ENCODE measurements at places on chromosomes 7 and 10.

DNA sequence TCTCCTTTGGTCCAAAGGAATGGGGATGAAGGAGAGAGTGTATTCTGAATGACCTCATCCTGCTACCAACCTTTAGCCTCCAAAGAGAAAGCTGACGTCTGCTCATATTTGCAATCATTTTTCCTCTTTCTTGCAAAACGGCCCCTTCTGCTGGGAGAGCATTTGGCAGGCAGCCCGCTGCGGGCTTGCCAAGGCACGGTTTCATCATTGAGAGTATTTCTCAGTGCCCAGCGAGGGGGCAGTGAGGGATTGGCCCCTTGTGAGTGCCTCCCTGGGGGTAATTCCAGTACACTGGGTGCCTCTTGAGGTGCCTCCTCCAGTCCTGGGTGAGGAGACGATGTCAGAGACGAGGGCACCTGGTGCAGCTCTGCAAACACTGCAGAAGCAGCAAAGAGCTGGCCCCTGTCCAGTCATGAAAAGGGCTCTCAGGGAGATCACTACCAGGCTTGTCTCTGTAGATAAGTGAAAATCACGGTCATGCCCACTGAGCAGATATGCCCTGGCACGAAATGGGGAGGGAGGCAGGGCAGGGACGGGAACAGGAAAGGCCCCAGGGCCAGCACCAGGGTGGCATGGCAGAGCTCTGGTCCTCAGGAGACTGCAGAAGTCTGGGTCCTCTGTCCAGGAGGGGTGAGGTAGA, 48.7 kb upstream of the SHH start:
- DNase-seq, result no peak

GRCh38 chr7:142602183-142602582, 147.1 kb upstream of the PRSS1 start:
- no peak for DNase-seq

DNA sequence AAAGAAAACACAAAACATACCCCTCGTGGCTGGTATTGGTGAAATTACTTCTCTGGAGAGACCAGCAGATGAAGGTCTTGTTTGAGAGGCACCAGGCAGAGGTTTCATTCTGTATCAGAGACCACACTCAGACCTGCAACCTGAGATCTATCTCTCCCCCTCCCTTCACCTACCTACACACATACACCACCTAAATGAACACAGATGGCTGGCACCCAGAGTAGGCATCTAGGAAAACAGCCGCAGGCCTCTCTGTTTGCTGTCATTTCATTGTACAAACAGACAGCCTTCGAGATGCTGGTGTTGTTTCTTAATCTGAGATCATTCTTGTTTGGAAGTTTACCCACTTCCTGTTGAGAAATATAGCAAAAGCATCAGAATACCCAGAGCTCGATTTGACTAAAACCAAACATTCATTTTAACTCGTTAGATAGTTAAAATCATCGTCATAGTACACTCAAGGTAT, 173.9 kb upstream of the SLC25A13 start:
- DNase-seq, result no peak

GRCh38 chr7:142548978-142549377, 200.3 kb upstream of the PRSS1 start:
- DNase-seq, result no peak

DNA sequence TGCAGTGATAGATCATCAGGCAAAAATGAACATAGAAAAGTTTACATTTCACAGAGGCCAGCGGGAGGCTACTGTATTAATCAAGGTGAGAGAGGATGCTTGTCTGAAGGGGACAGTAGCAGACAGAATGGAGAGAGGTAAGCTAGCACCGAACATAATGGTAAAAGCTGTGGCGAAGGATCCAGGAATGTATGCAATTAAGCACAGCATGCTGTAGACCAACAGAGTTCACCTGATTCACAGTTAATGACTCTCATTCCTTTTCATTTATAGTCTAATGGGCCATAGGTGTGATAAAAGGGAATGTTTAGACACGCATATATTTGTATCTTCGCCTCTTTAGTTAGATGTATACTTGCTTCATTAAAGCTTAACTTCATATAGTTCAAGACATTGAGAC, 150.9 kb upstream of the MBL2 start:
- no peak for DNase-seq

DNA sequence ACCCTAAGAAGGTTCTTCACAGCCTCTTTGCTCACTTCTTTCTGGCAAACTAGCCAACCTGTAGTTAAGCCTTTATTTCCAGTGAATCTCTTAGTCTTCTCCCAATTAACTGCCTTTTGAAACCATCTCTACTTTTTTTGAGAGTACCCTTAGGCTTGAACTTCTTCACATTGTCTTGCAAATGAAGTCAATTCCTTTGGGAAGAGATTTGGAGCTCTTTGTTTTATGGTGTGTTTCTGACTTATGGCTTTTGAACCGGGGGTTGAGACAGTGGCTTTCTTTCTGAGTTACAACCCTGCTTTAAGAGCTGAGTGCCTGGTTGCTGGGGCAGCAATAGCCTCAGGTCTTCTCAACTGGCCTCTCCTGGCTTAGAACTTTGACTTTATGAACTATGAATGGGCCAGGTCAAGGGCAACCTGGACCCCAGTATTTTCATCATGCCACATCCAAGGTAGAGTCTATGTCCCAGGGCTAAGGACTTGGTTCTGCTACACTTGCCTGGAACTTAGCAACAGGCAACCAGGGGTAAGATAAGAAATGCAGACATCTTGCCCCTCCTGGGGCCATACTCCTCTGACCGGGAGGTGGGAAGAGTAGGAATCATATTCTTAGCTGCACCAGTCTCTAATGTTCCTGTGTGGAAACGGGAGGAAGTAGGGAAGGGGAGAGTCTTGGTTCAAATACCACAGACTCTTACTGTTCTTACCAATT, 53.0 kb downstream of the SP4 start:
- no peak for DNase-seq

- peak; percentile 55 for DNase-seq
These were observed 45.1 kb downstream of the DPY19L1 start for GRCh38 chr7:34991938-34992840.

- no peak for DNase-seq
These were observed 676.4 kb upstream of the ANKRD30A start for GRCh38 chr10:36448760-36449691.

DNA sequence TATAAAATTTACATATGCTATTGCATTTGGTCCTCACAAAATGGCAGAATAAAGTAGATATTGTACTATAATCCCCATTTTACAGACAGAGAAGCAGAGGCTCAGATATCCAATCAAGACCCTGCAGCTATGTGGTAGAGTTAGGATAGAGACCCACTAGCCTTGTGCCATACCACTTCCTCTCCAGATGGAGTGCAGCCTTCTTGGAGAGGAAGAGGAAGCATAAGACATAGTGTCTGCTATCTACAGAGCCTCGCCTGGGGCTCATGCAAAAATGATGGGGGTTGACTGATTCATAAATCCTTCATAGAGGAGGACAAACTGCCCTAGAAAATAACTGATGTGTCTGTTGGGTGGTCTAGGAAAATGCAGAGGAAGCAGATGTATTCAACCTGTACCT, 447.3 kb downstream of the KCNMA1 start:
- no peak for DNase-seq

DNA sequence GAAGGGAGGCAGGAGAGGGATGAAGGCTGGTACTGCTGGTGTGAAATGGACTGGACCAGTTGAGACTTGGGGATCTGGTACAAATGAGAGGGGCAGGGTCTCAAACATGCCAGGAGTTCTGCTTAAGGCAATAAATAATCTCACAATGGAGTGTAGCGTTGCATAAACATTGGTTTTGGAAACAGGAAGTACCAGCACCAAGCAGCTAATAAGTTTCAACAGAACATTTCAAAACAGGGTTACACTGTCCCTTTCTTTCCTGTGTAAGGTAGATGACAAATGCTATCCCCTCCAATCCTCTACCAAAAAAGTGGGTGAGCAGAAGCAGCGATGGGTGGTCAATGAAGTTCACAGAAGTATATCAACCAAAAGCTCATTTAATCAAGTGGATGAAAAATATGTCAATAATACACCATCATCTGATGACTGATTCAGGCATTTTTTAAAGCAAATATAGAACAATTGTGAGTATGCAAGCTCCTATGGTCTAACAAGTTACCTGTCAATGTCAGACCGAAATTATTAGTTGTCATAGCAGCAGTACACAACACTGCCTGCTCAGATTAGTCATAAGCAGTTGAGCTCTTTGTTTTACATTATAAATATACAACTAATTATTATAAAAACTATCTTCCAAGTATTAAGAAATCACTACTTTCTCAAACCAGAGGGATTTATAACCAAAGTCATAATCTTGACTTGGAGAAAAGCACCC, 220.0 kb downstream of the FAM107B start:
- DNase-seq, result no peak

DNA sequence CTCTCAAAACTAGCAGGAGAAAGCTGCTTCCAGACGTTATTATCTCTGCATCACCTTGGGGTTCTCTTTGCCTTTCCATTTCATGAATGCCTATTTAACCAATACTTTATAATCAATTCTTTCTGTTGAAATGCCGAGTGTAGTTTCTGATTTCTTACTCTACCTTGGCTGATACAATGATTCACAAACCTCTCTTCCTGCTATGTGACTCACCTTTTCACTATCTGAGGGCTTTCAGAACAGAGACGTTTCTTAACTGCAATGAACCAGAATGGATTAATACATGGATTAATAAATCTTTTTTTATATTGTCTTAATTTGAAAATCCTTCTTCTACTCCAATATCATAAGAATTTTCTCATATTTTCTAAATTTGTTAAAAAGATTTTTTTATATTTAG, 46.4 kb upstream of the ZNF746 start:
- no peak for DNase-seq

DNA sequence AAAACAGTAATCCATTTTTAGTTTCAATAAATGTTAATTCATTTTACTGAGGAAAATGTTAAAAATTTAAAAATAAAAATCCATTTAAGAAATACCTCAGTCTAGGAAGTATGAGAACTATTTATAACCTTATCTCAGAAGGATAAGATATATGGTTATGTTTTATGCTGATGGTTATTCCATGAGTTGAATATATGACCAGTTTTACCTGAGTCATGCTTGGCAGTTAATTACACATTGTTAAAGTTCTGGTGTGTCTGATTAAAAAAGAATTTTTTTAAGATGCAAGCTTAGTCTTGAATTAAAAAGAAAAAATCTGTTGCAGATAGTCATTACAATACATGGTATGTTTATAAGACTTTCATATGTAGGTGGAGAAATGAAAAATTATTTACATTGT, 191.7 kb downstream of the ARL4A start:
- no peak for DNase-seq

DNA sequence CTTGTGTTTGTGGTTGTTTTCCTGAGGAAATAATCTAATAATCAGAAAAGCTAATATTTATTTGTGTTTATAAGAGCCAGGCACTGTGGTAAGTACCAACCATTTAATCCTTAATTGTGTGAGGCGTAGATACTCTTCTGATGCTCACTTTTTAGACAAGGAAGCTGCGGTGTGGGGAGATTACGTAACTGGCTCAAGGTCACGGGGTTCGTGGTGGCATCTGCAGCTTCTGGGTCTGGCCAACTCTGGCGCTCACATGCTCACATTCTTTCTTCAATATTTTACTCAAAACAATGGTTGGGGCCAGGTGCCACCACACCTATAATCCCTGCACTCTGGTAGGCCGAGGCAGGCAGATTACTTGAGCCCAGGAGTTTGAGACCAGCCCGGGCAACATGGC, 77.6 kb downstream of the RALA start:
- no peak for DNase-seq

GRCh38 chr10:79149662-79150443, 81.1 kb downstream of the ZMIZ1 start:
- peak; percentile 56 for DNase-seq

GRCh38 chr10:36943544-36943943, 181.9 kb upstream of the ANKRD30A start:
- DNase-seq, result no peak

- DNase-seq, result no peak
These were observed 43.5 kb upstream of the TRIM8 start for GRCh38 chr10:102600816-102601215.

DNA sequence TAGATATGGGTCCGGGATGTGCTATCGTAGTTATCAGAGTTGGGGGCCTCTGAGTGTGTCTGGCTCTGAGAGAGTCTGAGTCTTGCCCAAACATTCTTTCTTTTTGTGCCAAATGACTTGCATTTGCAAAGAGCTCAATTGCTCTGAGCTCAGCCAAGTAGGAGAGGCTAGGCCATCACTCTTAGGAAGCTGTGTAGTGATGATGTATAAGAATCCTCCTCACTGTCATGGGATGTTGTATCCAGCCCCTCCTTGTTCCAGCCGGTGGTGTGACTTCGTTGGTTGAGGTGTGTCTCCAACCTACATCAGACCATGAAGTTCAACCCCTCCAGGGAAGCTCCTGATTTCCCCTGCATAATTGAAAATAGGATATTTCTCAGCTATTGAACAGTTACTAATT, 97.5 kb upstream of the NPS start:
- DNase-seq, result no peak

GRCh38 chr10:3425261-3425660, 252.7 kb upstream of the PITRM1 start:
- no peak for DNase-seq

DNA sequence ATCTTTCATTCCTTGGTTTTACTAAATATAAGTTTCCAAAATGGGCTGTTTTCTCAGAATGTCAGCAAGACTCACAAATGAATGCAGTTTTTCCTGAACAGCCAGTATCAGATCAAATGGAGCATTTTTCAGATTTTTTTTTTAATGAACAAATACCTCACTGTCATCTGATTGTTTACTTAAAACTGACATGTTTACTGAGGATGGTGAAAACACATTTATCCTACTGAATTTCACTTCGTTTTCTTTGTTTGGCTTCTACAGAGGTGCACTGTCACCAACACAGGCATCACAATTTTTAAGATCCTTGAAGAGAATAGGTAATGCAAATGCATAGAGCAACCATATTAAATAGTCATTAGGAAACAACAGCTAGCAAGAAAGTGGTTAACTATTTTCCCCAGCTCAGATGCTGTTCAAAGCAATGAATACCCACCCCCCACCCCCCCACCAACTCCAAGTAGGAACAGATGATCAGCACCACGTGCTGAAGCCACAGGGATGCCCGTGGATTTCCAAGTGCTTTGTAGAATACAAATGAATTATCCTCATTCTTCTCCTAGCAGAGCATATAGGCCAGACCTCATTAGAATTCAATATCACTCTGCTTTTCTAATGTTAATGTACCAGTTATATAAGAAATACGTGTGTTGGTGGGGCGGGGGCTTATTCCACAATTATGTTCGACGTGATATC, 205.9 kb downstream of the SKAP2 start:
- DNase-seq, result no peak

DNA sequence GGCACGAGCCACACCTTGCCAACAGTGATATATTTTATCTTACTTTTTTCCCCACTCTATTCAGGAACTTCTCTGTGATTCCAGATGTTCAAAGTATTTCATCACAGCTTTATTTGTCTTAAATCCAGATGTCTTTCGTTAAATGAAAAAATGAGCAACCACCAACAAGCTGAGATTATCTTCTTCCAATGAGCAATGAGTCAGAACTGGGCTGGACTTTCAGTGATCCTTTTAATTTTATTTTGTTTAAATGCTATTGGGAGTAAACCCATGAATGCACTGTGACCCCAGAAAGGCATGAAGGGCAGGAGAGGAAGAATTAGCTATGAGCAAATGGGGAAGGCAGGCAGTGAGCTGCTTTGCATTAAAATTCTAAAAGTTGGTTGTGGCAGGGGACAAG, 77.6 kb upstream of the IMMP2L start:
- no peak for DNase-seq
